NCI-H187 treated with DMSO at 0.1 percent for 48 hours (cell line): ENCODE measurements at places on chromosomes 7 and 10.

DNA sequence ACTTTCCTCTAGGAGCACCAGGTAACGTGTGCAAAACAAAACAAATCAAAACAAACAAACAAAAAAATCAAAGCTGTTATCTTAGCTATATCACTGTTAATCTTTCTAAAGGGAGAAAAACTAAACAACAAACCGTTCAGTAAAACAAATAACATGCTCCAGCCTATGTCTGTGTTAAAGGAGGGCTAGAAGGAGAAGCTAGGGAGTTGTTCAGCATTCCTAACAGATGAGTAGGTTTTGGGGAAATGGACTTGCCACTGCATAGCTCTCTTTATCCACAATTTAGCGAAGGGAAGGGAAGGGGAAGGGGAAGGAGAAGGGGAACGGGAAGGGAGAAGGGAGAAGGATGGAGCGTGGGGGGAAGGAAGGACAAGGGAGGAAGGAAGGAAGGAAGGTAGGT, 134.2 kb upstream of the AKR1E2 start:
- DNase-seq = no peak

DNA sequence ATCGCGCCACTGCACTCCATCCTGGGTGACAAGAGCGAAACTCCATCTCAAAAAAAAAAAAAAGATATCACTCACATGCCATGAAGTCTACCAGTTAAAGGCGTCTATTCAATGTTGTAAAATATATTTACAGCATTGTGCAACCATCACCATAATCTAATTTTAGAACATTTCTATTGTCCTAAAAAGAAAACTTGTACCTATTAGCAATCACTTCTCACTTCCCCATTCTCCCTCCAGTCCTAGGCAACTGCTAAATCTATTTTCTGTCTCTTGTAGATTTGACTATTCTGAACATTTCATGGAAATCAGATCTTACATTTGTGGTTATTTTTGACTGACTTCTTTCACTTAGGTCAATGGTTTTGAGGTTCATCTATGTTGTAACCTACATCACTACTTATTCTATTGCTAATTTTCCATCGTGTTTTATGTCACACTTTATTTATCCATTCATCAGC, 25.2 kb upstream of the OTUD1 start:
- DNase-seq = no peak

DNA sequence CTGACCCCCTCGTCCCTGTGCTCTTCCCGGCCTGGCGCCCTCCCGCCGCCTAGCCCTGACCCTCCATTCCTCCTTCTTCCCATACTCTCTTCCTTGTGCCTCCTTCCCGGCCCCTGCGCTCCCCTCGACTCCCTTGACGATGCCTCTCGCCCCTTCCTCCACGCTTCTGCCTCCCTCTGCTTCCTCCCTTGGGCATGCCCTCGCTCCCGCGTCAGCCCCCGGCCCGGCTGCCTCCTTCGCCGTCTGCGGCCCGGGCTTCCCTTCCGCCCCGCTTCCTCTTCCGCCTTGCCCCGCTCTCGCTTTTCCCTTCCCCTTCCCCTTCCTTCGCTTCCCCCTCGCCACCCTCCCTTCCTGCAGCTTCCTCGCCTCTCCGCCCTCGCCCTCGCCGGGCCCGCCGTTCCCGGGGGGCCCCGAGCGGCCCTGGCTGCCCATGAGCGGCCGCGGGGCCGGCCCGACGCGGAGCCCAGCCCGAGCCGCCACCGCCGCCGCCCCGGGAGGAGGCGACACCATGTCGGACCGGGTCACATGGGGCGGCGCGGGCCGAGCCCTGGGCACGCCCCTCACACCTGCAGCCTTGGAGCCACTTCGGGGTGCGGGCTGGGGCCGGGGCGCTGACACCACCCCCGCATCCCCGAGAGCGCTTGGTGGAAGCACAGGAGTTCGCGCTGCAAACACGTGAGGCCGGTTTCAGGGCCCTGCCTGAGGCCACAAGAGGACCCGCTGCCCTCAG, at the start of gene FBXW4:
Gene FBXW4, minus strand, starts transcription at position 497 of the 730 bp plus-strand sequence. Its CDS starts 65 bp downstream, at position 432.
- DNase-seq = no peak

DNA sequence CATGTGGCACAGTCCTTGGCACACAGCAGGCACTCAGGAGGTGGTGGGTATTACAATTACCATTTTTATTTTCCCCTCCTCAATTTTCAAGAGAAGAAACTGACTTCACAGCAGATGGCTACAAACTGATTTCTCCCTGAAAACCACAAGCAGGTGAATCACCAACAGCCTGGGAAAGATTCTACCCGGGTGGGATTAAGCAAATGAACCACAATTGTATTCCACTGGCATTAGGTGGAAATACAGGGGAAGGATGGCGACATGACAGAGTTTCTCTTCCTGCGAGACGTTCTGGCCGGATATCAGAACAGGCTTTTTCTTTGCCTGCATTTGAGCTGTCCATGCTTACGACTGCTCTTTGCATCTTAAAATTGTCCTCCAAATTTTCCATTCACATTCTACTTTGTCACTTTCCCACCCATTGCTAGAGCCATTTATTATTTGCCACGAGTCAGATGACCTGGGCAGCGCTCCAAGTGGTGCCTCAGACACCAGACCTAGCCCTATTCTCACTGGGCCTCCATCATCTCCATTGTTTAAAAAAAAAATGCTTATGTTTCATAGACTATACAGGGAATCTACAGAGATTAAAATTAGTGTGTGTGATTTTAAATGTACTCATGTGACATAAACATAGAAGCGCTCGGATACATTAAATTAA, 4.6 kb downstream of the DENND11 start:
- no peak for DNase-seq

GRCh38 chr7:7498856-7499255, 36.8 kb downstream of the COL28A1 start:
- no peak for DNase-seq
